Naive thymus-derived CD4-positive, alpha-beta T cell (primary cell): ENCODE measurements at places on chromosomes 1 and 21. TPM values are rescaled to one million over a fixed set of nuclear protein-coding genes. Genes with fewer than 3 reads are reported as not detected.

GRCh38 chr21:33168886-33169285, 60.9 kb upstream of the IFNAR2 start:
- DNase-seq = no peak

DNA sequence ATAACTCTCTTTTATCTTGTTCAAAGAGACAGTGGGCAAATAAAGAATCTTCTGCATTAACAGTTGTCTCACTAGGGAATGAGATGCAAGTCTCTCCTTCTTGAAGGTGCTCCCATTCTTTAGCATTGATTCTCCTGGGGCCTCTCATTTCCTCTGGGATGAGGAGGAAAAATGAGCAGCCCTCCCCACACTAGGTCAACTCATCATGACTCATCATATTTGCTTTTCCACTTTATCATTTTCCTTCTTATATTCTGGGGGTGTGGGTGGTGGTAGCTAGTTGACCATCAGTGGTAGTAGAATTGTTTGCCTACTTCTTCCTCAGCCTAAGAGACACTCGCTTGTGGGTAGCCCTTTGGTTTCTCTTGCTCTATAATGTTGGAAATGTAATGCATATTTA, 182.0 kb upstream of the C1orf87 start:
- DNase-seq = no peak

Gene RPRD2
- 35.9 TPM for total RNA-seq

Gene KCNJ15
- total RNA-seq = not detected in 2 replicates

GRCh38 chr1:8516793-8517556, 199.1 kb downstream of the SLC45A1 start:
- DNase-seq = no peak

DNA sequence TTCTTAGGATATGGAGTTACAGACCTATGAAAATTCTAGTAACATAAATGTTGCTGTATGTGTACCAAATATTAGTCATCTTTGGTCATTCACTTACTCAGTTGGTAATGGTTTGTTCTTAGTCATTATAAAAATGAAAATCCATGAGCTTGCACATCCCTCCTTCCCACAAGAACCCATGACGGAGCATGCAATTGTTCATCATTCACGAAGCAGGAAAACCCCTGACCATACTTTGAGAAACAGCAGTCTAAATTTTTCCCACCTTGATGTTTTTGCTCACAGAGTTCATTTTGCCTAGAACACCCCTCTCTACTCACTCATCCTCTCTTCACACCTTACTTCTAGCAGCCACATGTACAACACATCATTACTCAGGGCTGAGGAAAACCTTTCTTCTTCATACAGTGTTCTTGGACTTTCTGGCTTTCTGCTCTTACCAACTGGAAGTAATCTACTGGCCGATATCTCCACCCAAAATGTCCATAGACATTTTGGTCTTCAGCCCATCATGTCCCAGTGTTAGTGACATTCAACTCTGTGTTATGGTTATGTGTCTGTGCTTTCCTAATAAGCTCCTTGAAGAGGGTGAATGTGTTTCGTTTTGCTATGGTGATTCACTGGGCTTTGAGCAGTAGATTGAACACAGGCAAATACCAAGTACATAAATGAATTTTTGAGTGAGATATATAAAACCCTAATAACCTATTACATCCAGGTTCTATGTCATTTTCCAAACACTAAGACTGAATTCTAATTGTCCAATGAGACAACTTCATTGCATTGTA, 189.9 kb downstream of the ZC3H11B start:
- DNase-seq = no peak

Gene FCRL5
- 0.19 TPM for total RNA-seq

- DNase-seq = no peak
Measured at GRCh38 chr1:25715888-25716287, 84.1 kb upstream of the SELENON start.

Gene S100A7
- total RNA-seq = not detected

Gene NES
- not detected for total RNA-seq

- DNase-seq = no peak
Measured at GRCh38 chr1:30191154-30191702, 532.2 kb downstream of the MATN1 start.

GRCh38 chr1:51294566-51295184, 35.7 kb downstream of the TTC39A start:
- no peak for DNase-seq

Gene CHRM3
- 0.16 TPM for total RNA-seq

DNA sequence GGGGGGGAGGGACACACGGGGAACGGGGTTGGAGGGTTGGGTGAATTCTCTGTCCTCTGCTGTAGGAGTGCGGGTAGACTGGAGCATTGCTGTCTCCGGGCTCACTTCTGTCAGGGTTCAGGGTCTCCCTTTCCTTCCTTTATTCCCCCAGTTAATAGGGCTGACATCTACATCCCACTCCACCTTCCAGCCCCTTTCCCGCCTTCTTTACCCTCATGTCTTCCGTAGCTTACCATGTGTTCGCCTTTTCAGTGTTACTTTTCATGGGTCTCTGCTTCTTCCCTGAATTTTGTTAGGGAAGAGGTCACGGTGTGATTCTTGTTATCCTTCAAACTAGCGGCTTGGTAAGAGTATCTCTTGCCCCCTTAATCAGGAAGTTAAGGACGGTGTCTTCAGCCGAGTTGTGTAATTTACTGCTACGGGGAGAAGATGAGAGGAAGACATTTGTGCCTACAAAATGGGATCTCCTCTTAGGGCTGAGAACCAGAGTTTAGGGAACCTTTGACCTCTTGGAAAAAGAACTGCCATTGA, 917 bp downstream of the RAP1A start:
- no peak for DNase-seq

Gene CLEC20A
- not detected for total RNA-seq

DNA sequence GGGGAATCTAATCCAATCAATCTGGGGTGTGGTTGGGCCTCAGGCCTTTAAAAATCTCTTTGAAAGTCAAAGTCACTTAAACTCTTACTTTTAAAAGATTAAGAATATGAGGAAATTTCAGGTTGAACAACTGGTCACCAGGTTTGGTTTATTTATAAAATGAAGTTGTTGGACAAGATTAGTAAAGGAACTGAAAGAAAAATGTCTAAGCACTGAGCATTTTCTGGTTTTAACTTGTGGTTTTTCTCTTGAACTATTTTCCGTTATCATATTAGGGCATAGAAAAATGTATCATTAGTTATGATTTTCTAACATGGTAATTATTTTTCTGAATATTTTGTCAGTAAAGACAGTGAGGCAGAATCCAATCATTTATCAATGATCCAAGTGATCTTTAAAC, 49.6 kb downstream of the RGS2 start:
- DNase-seq = no peak

DNA sequence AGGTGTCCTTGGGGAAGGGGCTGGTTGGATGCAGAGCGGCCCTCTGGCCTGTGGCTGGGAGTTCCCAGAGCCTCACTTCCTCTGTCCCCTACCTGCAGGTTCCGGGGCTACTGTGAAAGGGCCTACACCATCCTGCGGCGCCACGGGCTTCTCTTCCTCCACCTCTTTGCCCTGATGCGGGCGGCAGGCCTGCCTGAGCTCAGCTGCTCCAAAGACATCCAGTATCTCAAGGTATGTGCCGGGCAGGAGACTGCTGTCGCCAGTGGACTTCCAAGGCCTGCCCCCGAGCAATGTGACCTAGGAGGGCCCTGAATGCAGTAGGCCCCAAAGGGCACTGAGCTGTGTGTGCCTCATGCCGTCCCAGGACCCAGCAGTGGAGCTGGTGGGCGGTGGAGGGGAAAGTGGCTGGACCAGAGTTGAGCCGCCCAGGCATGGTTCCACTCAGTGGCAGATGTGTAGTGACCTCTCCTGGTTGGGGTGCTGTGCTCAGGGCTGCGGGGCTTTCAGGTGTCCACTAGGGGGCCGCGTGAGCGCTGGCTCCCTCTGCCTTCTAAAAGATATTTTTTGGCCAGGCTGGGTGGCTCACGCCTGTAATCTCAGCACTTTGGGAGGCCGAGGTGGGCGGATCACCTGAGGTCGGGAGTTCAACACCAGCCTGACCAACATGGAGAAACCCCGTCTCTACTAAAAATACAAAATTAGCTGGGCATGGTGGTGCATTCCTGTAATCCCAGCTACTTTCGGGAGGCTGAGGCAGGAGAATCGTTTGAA, 73.4 kb downstream of the PIK3CD start:
- DNase-seq = peak; percentile 71

DNA sequence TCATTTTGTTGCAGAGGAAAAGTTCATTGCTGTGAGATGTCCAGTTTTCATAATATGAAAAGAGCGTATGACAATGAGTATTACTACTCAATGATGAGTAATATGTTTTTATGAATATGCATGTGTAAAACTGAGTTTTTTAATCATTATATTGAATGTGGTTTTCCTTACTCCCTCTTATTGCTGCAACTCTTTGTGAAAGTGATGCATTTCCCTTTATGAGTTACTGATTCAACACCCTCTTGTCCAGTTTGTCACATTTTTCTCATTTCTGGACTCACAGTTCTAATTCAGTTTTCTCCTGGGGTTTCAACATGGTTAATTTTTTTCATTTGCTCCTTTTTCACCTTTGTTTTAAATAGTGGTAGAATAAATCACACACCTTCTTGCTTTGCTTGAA, 35.2 kb upstream of the KCNJ15 start:
- no peak for DNase-seq

Gene GBP2
- total RNA-seq = 74.0 TPM

Gene ITLN2
- not detected for total RNA-seq

- no peak for DNase-seq
Measured at GRCh38 chr1:184691719-184692324, 62.8 kb downstream of the EDEM3 start.

- DNase-seq = no peak
Measured at GRCh38 chr1:33347650-33347992, 26.7 kb upstream of the A3GALT2 start.

Gene OSCP1
- total RNA-seq = 0.93 TPM

DNA sequence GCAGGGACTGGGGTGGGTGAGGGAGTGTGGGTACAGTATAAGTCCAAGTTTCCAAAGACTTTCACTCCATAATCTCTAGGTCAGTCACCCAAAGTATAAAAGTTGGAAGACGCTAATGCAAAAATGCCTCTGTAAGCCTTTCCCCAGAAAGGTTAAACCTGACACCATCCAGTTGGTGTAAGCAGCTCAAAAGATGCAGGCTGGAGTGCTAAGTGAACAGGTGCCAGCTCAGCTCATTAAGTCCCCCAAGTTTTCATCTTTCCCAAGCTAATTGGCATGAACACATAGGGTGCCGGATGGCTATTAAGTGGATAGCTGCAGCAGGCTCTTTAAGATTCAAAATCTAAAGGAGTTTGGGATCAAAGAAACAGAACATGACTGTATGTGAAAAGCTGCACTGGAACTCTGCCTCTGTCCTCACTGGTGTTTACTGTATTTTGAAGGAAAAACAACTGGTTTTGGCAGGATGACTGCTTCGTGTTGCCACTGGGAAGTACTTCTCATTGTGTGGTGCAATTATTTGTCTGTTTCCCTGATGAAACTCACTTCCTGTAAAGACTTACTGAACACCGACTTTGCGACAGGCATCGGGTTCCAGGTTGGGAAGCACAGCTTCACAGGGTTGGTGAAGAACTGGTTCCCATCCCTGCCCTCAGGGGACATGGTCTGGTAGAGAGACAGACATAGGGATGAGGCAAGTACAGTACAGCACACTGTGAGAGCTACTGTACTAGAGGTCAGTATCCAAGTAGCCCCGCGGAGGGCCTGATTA, 152.7 kb downstream of the DAB1 start:
- no peak for DNase-seq

DNA sequence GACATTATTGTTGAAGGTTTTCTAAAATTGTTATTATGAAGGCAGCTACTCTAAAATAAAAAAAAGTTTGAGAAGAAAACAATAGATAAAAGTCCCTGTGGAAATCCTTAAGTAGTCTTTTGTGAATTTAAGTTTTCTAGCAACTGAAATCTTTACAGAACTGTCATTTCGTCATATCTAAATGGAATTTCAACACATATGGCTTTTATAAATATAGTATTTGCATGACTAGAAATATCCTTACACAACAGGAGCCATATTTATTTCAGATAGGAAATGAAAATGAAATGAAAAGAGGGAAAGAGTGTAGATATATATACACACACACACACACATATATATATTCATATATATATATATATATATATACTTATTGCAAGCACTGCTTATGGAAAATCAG, 204.7 kb upstream of the RGS18 start:
- DNase-seq = no peak

DNA sequence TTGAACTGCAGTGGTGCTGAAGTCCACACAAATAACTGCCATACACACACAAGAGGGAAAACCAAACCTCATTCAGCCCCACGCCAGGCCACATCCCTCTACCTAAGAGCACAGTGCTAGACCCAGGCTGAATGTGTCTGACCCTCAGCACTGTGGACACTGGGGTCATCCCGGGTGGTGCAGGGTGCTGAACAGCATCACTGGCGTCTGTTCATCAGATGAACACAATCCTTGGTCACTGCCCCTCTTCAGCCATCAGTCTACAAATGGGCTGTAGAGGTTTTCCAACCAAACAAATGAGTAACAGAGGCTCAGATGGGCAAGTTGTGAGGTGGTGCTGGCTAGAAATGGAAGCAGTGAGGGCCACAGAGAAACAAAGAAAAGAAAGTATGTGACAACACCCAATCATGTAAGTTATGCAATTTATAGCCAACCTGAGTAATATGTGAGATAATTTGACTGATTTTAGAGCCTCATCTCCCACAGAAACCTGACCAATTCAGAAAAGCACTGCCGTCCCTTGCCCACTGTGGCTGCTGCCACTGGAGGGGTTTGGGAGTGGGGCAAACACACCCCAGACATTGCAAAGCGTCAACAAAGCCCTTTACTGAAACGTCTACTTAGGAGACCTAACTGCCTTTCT, 27.9 kb downstream of the GNB1 start:
- DNase-seq = no peak

GRCh38 chr21:41610042-41610839, 102.3 kb upstream of the TMPRSS2 start:
- no peak for DNase-seq

GRCh38 chr1:48552420-48552819, 80.4 kb upstream of the SPATA6 start:
- DNase-seq = no peak

Gene CNIH3
- 2.5 TPM for total RNA-seq

DNA sequence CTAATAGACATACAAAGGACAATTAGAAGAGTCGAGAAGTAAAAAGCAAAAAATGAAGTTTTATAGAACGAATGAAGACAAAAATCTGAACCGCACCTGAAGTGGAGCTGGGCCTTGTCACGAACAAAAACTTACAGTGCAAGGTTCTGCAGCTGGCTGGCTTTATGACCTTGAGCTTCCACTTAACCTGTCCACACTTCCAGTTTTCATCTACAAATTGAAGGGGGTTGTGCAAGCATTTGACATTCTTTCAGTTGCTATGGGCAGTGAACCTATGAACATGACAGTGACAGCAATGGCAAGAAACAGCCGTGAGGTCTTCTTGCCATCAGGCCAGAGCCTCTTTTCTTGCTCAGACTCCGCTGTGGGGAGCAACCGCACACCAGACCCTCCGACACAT, 93.2 kb downstream of the DSCAM start:
- DNase-seq = no peak
